ENCODE measurements at places on chromosomes 16 and 17.

- no peak for DNase-seq
Measured at GRCh38 chr16:27325736-27326135, 12.0 kb downstream of the IL4R start.

DNA sequence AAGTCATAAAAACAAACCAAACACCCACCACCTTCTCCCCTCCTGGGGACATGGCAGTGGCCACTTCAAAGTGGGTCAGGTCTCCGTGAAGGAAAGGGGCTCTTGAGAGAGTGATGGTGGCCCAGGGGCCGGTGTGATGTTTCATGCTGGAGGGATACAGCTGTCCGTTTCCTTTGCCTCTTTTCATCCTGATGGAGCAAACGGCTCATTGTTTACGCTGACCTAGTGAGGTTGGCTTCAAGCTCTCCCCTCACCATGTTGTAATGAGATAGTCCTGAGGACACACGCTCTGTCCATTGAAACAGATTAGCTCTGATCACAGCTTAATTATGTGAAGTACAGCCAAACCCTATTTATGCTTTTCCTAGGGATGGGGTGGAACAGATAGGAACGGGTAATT lies 34.2 kb downstream of the CDH13 start:
- DNase-seq, result no peak

GRCh38 chr17:413706-414380 lies 61.2 kb upstream of the RPH3AL start:
- no peak for DNase-seq

DNA sequence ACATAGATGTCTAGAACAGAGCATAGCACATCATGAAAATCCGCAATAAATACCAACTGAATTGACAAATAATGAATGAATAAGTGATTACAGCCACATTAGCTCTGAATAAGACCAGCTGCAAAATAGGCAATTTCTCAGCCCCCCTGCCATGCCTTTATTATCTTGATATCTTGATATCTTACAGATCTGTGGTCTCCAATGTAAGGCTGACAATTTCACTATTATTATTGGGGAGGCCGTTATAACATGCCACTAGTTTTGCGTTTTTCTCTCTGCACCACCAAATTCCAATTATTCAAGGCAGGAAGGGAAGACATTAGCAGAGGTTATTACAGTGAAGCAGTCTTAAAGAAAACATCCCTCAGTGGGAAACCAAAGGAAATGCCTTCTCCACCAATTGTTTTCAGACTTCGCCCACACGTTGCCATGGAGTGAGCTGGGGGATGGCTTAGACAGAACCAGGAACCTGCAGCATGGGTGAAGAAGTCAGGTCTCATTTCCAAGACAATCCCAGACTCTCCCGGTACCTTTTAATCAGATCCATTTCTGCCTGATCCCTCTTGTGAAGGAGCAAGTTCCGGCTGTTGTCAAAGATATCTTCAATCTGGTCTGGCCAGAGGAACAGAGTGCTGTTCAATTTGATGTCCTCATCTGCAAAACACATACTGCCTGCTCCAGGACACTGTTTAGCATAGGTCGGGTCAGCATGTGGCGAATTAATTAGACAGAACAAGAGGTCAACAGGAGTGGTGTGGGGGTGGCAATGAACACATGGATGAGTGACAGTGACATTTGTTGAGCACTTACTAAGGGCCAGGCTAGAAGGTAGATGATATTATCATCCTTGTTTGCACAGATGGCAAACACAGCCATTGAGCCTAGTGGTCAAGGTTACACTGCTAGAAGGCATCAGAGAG lies 46.4 kb downstream of the DNAH3 start:
- no peak for DNase-seq

- DNase-seq, result no peak
Measured at GRCh38 chr16:65807858-65808257, 558.6 kb upstream of the CDH5 start.

Data from SHP77 (cell line).